Skeletal muscle cell (primary cell): ENCODE measurements at places on chromosomes 4 and X.

- peak; percentile 62 for DNase-seq
Measured at GRCh38 chr4:91064157-91064853, 937.1 kb downstream of the CCSER1 start.

GRCh38 chr4:129377131-129377845, 281.3 kb downstream of the C4orf33 start:
- no peak for DNase-seq

GRCh38 chr4:156778606-156779005, 193.0 kb downstream of the PDGFC start:
- no peak for DNase-seq

- DNase-seq, result no peak
Measured at GRCh38 chr4:65646136-65646535, 24.2 kb downstream of the EPHA5 start.

DNA sequence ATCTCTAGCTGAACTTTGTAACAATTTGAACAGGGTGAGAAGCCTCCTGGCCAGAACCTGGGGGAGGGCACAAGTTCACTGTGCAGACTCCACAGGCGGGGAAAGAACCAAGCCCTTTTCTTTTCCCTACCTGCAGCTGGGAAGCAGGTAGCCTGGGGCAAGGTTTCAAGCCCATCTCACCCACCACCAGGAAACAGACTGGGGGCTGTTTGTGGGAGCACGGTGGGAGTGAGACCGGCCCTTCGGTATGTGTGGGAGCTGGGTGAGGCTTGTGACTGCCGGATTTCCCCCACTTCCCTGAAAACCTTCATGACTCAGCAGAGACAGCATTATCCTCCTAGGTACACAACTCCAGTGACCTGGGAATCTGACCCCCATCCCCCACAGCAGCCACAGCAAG, 211.7 kb downstream of the ZNF674 start:
- DNase-seq, result no peak
